DMS153 (cell line): ENCODE measurements at places on chromosomes 7 and 10.
A peak's percentile ranks its signal among the peaks of the same experiment; 100 is the strongest.

DNA sequence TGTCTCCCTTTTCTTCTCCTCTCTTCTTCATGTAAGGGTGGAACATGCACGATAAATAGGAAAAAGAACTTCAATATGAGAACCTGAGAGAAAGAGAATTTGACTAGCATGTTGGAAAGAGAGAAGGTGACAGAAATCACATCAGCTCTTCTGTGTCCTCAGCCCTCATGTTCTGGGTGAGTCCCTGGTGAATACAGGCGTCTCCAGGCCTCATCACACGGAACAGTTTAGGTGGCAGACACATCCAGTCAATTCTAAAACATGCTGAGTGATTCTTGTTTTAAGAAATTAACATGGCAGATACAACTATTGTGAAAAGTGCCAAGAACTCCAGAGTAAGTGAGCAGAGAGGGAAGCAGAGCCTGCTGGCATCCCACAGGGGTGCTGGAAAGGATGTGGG is 96.1 kb downstream of the FAM107B start:
- no peak for DNase-seq

DNA sequence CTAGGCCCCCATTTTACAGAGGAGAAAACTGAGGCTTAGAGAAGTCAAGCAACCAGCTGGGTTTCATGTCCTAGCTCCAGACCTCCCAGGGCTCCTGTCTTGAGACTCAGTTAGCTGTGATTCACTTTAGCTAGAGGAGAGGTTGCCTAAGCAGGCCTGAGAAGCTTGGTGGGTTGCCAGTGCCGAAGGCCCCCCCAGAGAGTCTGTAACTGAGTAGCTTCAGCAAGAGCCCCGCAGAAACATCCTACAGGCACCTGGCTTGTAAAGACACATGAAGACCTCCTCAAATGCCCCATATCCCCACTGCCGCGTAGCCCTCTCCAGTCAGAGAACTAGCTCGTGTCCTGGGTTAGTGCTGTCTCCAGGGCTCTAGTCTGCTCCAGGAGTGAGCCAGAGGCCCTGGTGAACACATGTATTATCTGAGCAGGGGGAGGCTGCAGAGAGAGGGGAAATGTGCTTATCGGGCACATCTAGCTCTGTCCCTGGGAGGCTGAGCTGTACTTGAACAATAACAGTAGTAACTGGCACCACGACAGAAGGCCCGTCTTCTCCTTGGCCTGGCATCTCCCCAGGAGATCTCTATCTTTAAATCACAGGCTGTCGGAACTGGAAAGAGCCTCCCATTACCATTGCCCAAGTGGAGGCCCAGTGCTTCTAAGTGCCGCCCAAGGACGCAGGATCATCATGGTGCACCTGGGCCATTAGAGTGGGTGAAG is 28.9 kb downstream of the UNC5B start:
- DNase-seq = no peak

DNA sequence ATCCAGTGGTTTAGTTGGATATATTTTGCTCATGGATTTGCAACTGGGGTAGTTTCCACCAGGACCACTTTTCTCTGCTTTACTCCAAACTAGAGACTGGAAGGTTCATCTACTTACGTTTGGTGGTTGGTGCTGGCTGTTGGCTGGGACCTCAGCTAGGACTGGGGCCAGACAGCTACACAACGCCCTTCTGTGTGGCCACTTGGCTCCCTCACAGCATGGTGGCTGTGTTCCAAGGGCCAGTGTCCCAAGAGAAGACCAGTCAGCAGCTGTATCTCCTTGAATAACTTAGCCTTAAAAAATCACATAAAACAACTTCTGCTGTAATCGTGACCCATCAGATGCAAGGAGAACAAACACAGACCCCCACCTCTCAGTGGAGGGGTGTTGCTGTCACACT is 4.2 kb upstream of the KCNH2 start:
- no peak for DNase-seq

GRCh38 chr7:30163231-30163894 is 28.6 kb downstream of the MTURN start:
- peak; percentile 84 for DNase-seq

DNA sequence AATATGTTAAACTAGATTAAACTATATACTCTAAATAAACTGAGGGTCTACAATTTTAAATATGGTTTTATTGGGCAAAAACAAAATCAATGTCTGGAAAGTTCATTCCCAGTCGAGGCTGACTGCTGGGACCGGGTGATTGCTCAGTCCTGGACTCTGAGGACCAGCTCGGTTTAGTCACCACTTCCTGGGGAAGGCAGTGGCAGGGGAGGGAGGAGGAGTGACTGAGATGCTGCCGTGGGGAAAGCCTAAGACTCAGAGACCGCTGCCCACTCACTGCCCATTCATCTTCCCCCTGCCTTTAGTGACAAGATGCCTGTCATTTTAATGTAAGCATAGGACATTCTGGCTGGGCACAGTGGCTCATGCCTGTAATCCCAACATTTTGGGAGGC is 29.0 kb downstream of the ATOH7 start:
- DNase-seq = no peak

GRCh38 chr10:51832652-51833383 is 133.4 kb upstream of the CSTF2T start:
- DNase-seq = no peak

GRCh38 chr10:26199841-26200240 is 16.7 kb upstream of the GAD2 start:
- DNase-seq = peak; percentile 50

DNA sequence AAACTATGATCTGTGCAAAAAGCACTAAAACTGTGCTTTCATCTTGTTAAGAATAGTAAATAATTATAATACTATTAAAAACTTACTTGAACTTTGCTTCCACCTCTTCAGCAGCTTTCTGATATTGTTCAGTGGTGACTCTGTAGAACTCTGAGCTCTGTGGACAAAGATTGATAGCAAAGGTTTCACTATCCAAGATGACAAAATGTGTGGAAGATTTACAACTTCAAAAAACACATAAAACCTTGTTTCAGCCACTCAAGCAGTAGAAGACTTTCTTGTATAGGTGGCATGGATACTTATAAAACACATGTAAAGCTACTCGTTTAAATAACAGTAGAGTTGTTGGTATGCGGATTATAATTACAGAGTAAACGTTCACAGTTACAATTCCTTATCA is 243.6 kb downstream of the CHCHD3 start:
- DNase-seq = no peak

DNA sequence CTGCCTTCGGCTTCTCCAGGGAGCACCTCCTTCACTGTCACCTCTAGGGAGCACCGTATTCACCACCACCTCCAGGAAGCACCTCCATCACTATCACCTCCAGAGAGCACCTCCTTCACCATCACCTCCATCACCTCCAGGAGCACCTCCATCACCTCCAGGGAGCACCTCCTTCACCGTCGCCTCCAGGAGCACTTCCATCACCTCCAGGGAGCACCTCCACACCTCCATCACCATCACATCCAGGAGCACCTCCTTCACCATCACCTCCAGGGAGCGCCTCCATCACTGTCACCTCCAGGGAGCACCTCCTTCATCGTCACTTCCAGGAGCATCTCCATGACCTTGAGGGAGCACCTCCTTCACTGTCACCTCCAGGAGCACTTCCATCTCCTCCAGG is 102.3 kb downstream of the DNAJB6 start:
- DNase-seq = no peak

DNA sequence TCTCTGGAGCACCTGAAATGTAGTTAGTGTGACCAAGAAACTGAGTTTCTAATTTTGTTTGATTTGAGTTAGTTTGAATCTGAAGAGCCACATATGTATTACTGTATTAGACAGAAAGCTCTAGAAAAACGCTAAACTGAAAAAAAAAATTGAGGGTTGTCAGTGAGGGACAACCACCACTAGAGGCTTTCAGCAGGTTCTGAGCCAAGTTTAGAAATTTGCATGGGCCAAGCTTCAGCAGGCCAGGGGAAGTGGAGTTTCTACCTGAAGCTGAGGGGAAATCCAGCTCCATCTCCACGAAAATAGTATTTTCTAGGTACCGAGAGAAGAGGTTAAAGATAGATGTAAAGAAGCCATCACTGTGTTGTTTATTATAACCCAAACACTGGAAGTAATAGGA is 77.9 kb upstream of the PLXNA4 start:
- no peak for DNase-seq

DNA sequence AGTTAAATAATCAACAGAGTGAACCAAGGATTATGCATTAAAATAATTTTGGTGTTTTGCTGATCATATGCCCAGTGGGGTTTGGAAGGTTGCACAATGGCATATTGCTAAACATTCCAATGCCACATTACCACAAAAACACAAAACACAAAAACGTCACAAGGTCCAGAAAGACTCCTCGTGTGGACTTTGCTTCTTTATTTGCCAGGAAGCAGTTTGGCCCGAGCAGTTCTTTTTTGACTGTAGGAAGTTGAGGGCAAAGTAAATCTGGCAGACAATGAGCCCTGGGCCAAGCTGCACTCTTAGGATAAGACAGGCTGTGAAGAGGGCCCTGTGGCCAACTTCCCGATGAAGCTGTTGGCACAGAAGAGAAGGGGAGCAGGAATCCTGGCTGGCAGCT is 39.2 kb upstream of the SLC35B4 start:
- no peak for DNase-seq

DNA sequence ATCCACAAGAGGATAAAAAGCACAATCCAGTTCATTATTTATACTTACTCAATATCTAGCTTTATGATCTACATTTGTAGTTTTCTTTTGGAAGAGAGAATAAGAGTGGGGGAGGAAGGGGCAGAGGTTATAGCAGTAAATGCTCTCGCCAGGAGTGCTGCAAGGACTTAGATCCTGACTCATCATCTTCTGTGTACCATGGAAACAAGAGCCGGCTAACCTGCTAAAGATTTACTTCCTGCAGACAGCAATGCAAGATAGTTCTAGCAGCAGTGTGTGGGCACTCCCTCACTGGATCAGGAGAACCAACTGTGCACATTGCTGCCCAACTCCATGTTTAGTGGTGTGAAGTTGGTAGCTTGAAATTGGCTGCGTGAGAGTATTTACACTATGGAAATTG is 47.7 kb upstream of the TRIL start:
- DNase-seq = no peak

- DNase-seq = no peak
Measured at GRCh38 chr10:61244261-61244775, 208.9 kb downstream of the TMEM26 start.

- no peak for DNase-seq
Measured at GRCh38 chr7:81956520-81956919, 186.7 kb upstream of the HGF start.

GRCh38 chr10:70174058-70174741 is 3.9 kb upstream of the SAR1A start:
- DNase-seq = no peak

GRCh38 chr7:7176406-7177043 is 5.8 kb upstream of the C1GALT1 start:
- DNase-seq = peak; percentile 63

- no peak for DNase-seq
Measured at GRCh38 chr10:73113551-73113950, 3.3 kb downstream of the NUDT13 start.

- DNase-seq = no peak
Measured at GRCh38 chr10:100618632-100619255, 83.0 kb downstream of the HIF1AN start.

GRCh38 chr10:3660753-3661152 is 124.3 kb downstream of the KLF6 start:
- no peak for DNase-seq

GRCh38 chr10:132471484-132471883 is 66.1 kb upstream of the INPP5A start:
- DNase-seq = no peak

- no peak for DNase-seq
Measured at GRCh38 chr10:61503051-61503450, 49.9 kb upstream of the TMEM26 start.

- DNase-seq = no peak
Measured at GRCh38 chr10:48543182-48543844, 61.6 kb downstream of the ARHGAP22 start.

GRCh38 chr7:151807846-151808245 is 69.1 kb downstream of the PRKAG2 start:
- no peak for DNase-seq

DNA sequence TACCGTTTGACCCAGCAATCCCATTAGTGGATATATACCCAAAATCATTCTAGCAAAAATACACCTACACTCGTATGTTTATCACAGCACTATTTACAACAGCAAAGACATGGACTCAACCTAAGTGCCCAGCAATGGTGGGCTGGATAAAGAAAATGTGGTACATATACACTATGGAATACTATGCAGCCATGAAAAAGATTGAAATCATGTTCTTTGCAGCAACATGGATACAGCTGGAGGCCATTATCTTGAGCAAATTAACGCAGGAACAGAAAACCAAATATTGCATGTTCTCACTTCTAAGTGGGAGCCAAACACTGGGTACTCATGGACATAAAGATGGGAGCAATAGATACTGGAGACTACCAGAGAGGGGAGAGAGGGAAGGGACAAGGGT is 223.9 kb downstream of the FRMD4A start:
- DNase-seq = no peak

DNA sequence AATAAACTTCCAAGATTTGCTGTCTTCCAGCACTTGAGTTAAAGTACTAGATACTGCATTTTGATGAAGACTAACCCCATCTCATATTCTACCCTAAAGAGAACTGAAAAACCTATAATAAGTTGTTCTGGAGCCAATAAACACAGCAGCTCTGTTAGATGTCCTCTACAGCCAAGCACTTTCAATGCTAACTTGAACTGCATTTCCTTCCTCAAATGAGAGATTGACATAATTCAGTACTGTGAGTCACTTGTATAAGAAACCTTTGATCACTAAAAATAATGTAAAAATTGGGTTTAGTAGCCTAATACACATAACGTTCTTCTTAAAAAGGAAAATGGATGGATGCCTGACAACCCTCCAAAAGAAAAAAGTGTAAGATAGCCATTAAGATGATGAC is 81.3 kb downstream of the ITGB8 start:
- no peak for DNase-seq

DNA sequence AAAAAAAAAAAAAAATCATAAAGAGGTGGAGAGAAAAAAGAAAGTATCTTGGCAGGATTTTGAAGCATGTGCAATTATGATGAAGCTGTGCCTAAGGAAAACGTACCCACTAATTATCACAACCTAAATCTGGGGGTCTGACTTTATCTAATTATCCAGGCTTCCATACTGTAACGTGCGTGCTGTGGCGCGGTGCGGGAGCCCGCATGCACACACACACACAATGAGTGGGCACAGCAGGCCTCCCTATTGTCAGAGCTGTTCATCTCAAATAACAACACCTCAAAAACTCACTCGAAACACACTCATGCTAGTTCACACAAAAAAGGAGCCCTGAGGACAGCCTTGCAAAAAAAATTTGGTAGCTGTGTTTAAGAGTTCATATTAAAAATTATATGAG is 31.9 kb downstream of the BEND7 start:
- no peak for DNase-seq

GRCh38 chr10:76073524-76073923 is 642.1 kb downstream of the LRMDA start:
- no peak for DNase-seq

DNA sequence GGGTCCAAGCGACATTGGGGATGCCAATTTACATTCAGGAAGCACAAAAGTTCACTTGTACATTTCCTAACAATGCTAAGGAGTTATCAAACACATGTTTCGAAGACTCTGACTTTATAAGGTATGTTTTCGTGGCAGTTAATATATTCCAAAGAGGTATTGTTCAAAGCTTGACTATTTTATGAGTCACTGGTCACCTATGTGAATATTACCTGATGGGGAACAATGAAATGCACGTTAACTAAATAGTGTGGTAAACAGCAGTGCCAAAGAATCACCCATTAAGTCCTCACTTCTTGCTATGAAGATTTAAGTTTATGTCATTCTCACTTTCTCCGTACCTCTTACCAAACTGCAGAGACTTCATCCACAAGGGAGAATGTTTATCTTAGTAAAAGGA is 550.2 kb downstream of the SORCS1 start:
- no peak for DNase-seq

GRCh38 chr10:104029521-104029860 is 56.2 kb downstream of the COL17A1 start:
- no peak for DNase-seq
